ENCODE measurements at places on chromosomes 6 and 20. TPM values are rescaled to one million over a fixed set of nuclear protein-coding genes. Genes with fewer than 3 reads are reported as not detected.

GRCh38 chr6:123009059-123009458, 13.0 kb downstream of the CLVS2 start:
- no peak for DNase-seq

NECAB3 gene
- total RNA-seq: 70.8 TPM

LIME1 gene
- 1.6 TPM for total RNA-seq

DNA sequence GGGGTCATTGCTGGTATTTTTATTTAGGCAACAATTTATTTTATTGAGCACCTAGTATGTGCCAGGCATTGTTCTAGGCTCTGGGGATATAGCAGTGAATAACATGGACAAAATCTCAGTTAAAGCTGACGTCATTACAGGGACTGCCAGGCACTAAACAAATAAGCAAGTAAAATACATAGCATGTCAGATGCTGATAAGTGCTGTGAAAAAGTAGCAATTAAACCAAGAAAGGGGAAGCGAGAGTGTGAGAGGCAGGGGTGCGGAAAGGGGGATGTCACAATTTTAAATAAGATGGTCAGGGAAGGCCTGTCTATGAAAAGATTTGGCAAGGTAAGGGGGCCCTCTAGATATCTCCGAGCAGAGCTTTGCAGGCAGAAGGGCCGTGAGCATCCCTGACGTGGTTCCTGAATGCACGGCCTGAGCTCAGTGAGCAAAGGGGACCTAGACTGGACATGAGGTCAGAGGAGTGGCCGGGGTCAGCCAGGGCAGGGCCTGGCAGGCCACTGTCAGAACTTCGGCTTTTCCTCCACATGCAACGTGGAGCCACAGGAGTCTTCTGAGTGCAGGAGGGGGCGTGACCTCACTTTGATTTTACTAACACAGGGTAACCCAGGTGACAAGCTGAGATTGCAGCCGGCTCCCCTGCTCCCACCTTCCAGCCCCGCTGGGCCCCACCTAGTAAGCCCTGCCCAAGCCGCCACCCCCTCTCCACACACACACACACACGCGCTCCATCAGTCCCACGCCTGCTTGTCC, 24.2 kb upstream of the SIRPA start:
- DNase-seq: no peak

PRDM13 gene
- not detected for total RNA-seq

DNA sequence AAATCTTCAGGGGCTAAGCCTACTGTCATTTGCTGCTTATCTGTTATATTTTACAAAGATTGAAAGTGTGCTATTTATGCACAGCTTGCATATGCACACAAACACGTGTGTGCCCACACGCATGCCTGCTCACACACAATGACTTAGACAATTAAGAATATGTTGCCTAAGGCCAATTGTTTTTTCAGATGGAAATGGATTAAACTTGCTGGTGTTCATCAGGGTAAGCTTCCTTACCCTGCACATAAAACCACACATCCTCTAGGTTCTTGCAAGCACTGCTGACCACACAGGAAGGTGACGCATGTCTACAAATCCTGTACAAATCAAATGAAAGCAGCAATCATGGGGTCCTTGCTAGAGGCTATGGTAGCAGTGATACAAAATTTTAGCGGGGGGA, 58.4 kb downstream of the GJA10 start:
- no peak for DNase-seq

DNA sequence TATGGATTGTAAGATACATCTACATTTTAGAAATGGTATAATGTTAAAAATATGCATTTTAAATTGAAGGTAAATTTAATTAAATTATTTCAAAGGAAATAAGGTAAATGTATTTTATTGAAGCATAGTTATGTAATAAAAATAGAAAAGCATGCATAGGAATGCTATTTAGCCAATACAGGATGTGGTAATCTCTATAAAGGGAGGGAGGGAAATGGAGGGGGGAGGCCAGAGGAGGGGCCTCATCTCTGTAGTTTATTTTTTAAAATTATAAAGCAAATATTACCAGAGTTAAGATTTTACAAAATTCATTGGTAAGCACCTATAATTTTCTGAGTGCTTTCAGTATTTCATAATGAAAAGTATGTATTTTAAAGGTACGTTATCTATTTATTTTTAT, 27.2 kb downstream of the SLC16A10 start:
- no peak for DNase-seq

SLC22A1 gene
- 0.51 TPM for total RNA-seq

Measured in Right ventricle myocardium inferior (tissue), 1 donor.